ENCODE measurements at places on chromosomes 7 and 10. TPM values are rescaled to one million over a fixed set of nuclear protein-coding genes. Genes with fewer than 3 reads are reported as not detected.
A peak's percentile ranks its signal among the peaks of the same experiment; 100 is the strongest.

BCL7B gene
- total RNA-seq = 39.2 TPM

CRTAC1 gene
- total RNA-seq = not detected

GPR37 gene
- 3.8 TPM for total RNA-seq

GRCh38 chr10:103044942-103045489, 126.9 kb downstream of the CNNM2 start:
- no peak for DNase-seq

STK17A gene
- total RNA-seq = 57.8 TPM

DNA sequence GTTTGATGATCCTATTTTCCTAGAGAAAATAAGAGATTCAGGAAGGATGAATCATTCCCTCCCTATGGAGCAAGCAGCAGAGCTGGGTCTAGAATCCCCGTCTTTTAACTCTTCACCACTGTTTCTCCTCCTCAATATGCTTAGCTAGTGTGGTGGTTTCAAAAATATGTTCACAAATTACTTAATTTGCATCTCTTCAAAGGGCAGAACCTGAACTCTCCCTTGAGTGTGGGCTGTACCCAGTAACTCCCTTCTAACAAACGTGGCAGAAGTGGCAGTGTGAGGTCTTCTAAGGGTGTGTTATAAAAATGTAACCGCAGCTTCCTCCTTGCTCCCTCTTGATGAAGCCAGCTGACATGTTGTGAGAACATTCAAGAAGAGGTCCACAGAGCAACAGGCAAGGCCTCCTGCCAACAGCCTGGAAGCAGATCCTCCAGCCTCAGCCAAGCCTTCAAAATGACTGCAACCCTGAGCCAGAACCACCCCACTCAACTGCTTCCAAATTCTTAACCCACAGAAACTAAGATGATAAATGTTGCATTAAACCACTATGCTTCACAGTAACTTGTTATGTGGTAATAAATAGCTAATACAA, 36.6 kb downstream of the SRPK2 start:
- DNase-seq = no peak

- DNase-seq = peak; percentile 41
These were observed 39.7 kb upstream of the TEX47 start for GRCh38 chr7:88835147-88835728.

DNA sequence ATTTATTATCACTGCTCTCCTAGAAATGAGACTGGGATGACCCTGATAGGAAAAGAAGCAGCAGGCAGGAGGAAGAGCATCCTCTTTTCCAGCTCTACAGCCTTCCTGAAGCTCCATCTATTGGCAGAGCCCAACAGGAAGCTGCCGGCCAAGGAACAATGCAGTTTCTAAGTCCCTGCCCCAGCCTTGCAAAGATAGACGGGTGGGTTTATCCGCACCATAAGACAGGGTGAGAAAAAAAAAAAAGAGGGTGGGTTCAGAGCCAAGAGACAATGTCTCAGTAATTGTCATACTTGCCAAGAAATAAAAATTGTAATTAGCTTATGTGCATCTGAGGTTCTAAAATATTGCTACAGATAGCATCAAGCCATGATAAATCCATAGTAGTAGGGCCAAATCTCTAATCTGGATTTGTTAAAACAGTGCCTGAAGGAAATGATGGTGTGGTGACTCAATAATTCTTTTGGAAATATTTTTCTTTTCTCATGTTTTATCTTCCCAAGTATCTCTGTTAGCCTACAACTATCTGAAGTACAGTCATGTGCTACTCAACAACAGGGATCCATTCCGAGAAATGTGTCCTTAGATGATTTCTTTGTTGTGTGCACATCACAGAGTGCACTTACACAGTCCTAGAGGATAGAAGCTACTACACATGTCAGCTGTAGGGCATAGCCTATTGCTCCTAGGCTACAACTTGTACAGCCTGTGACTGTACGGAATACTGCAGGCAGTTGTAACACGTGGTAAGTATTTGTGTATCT, 242.9 kb upstream of the CXCL12 start:
- no peak for DNase-seq

GRCh38 chr10:99234791-99235657, 628 bp downstream of the HPSE2 start:
- no peak for DNase-seq

FAM171A1 gene
- 8.3 TPM for total RNA-seq

HABP2 gene
- not detected for total RNA-seq

DNA sequence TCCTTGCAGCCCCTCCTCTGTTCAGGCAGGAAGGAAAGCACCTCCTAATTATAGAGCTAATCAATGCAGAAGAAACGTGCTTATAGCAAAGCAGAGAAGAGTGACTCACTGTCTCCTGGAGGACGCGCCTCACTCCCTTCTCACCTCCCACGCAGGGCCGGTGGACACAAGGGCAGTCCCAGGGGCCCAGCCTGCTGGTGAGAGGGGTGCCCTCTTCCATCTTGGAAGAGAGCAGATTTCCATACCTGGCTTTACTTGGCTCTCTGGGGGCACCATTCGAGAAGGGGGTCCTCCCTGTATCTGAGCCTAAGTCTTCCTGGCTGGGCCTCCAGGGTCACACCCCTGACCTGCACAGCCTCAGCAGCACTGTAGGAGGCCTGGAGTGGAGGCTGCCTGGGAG, 55.8 kb downstream of the RASGEF1A start:
- no peak for DNase-seq

DNA sequence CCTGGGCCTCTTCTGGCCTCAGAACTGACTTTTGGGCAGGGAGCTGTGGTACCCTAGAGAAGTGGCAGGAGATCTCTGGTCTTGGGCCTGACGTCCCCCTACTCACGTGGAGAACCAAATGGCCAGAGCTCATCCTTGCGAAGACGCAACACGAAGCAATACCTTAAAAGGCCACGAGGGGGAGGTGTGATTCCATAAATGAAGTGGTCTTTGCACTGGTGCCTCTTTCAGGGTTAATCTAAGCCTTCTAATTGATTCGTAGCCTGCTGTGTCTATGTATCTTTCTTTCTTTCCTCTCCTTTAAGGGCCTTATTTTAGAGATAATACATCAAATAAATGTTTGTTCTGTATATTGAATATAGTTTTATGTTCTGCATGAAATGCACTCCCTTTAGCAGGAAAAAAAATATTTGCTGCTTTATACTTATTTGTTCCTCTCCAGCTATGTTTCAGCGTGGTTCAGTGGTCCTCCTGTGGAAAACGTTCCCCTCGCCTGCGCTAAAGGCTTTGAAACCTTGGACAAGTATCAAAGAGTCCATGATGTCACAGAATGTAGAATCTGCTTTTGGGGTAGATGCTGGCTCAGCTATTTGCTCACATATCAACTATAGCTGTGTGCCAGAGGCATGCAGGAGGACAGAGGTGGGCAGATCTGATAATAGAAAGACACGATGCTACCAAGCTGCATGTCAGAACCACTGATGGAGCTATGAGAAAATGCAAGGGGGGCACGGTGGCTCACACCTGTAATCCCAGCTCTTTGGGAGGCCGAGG, 41.0 kb downstream of the STRA8 start:
- DNase-seq = peak; percentile 80

- DNase-seq = peak; percentile 69
These were observed 90.9 kb upstream of the SMNDC1 start for GRCh38 chr10:110395350-110396283.

MRC1 gene
- 0.14 TPM for total RNA-seq

DNA sequence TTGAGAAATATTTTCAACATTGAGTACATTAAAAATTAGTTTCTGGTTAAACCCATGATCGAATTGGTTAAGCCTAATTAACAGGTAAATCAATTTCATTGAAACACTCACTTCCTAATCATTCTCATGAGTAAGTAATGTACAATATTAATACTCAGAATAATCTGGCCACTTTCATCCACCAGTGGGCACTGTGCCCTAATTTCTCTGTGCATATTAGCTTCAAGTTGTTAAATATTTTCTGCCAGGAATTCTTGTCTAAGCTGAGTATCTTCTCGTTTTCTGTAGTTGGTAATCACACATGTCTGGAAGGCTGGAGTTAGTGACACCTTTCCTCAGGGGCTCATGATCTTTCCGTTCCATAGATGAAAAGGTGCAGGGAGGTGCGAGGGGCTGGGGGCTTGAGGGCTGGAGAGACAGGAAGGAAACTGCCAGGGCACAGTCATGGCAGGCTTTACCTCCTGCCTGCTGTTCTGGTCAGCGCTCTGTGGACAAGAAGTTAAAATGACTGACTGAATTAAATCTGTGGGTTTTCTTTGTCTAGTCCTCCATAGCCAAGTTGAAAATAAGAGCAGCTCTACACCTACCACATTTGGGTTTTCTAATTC, 71.9 kb downstream of the WIPF3 start:
- peak; percentile 31 for DNase-seq

DNA sequence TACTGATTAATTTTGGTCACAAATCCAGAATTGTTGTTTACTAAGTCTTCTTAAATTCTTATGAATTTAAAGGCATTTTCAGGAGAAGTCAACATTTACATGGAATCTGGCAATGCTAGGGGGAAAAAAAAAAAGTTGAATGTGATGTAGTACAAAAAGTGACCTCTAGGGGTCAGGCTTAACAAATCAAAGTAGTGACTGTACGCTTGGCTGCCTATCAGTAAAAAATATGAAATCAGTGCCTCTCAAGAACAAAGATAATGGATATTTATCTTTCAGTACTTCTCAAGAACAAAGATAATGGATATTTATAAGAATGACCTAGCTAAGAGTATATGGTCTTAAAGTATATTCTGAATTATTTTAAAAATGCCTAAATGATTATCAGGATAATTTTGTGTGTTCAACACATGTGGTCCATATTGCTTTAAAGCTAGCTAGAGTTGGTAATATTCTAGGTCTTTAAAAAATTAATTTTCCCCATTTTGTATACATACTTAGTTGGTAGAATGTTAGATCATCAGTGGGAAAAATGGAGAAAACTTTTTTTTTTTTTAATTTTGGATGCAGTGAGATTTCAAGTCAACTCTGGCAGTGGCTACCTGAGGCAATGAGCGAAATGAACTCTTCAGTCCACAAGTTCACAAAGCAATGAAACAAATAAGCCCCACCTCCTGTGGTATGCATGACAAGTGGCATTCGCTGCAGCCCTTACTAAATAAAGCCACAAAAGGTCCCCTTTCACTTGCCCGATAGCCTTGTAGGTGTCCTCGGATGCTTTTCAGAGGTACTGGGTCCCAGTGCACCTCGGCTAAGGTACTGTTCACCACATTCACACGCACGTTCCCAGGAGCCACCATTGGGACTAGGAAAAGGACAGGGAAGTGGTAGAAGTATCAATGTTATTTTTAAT, 51.2 kb upstream of the LAMB4 start:
- DNase-seq = peak; percentile 65

- no peak for DNase-seq
These were observed 822.3 kb downstream of the PHTF2 start for GRCh38 chr7:78620920-78621319.

DNA sequence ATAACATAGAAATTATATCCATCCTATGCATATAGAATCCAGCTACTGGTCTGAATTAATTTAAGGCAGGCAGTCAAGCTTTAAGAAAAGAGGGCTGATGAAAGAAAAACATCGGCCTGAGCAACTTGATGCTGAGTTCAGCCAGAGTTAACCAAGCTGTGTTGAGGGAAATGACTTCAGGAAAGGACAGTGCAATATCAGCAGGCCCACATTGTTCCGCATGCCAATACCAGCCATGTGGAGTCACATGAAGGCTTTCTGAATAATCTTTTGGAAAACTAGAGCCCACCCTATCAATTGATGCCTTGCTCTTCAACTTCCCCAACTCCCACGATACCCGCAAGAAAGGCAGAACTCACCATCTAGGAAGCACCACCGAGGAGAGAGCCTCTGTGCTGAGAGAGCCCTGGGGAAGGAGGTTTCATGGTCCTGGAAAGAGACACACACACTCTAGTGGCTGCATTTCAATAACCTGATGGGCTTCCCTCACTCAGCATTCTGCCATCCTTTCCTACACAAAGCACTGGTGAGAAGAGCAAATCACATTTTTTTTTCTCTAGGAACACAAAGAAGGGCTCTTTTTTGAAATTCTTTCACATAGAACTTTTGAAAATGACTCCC, 125.8 kb upstream of the PTN start:
- DNase-seq = no peak

LRRN3 gene
- total RNA-seq = not detected

DNA sequence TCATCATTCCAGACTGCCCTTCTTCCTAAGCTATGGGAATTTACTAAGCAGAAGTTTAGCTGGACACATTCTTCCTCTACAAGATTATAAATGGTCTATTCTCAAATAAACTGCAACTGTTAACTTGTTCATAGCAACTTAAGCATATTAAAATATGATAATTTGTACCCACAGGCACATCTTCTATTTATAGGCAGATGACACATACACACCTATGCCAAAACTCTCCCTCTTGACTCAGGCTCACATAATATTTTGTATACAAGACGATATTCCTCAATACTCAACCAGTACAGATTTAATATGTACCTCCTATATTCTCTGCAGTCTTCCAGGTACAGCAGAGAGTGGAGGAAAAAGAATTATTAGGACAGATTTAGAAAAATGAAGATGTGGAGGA, 232.7 kb upstream of the KIAA1217 start:
- DNase-seq = no peak

TUBAL3 gene
- 1.6 TPM for total RNA-seq

SGMS1 gene
- total RNA-seq = 52.0 TPM

GRCh38 chr10:130472236-130472635, 336.0 kb downstream of the GLRX3 start:
- DNase-seq = no peak

DNA sequence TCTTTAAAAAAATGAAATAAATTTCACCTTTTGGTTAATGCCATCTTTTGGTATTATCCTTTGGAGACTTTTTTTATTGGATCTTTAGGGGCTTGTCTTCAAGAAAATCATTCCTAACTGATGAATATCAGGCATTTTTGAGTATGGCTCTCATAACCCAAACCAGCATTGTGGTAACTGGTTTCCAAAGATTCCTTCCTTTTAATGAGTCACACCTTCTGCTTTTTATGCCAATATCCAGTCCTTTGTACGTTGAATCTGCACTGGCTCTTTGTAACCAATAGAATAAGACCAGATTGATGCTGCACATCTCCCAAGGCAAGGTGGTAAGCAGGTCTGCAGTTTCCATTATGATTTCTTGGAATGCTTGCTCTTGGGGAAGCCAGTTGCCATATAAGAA, 89.1 kb downstream of the GPR158 start:
- DNase-seq = no peak

HOXA6 gene
- total RNA-seq = 8.3 TPM

DNA sequence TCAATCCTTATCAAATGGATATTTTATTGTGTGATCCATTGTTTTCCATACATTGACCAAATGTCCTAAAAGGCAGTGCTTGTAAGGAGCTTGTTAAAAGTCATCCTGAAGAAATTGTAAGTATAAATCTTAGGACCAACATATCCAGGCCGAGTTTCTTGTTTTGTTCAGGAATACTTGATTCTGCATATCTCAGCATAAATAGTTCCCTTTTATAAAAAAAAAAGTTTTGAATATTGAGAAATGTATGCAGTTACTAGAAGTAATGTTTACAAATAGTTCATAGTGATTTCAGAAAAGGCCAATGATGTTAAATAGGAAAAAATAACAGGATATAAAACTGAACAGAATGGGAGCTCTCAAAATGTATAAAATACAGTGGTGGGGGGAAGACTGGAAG, 6.6 kb downstream of the GRID1 start:
- no peak for DNase-seq

PRKAR2B gene
- total RNA-seq = 2.7 TPM

RTKN2 gene
- total RNA-seq = 4.0 TPM

GRCh38 chr10:6342096-6342685, 139.5 kb downstream of the PFKFB3 start:
- DNase-seq = no peak

HOXA10 gene
- total RNA-seq = 9.8 TPM

GJD4 gene
- not detected for total RNA-seq

Measured in NCI-H460 (cell line).